ENCODE measurements at places on chromosomes 7 and 10.
A peak's percentile ranks its signal among the peaks of the same experiment; 100 is the strongest.

GRCh38 chr10:6416892-6417512, 163.1 kb downstream of the PRKCQ start:
- DNase-seq: peak; percentile 3

GRCh38 chr10:26555719-26556368, 117.7 kb downstream of the APBB1IP start:
- DNase-seq: peak; percentile 74

- no peak for DNase-seq
Measured at GRCh38 chr10:14243221-14243620, 87.5 kb downstream of the FRMD4A start.

DNA sequence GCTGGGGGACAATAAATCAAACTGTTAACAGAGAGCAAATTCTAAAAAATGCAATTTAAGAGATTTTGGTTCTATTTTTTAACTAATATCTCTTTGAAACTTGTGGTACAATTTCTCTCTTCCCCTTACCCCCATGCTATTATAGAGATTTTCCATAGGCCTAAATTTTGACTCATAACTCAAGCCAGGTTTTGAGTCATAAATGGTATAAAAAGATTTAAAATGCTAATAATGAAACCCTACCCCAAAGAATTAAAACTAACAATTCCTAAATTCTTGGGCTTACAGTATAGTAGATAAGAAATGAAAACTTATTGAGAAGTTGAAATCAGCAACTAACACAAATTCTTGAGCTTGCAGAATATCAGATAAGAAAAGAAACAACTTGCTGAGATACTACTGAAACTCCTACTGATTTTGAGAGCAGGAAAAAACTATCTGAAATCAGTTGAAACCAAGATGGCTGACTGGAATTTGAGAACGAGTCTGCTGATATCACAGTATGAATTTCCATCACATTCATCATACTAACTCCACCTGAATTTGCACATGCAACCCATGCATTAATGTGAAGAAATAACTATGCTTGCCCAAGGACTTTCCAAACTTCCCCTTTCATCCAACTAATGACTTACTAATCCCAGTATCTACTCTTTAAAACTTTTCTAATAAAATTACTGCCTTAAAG, 36.3 kb downstream of the POT1 start:
- DNase-seq: peak; percentile 55

DNA sequence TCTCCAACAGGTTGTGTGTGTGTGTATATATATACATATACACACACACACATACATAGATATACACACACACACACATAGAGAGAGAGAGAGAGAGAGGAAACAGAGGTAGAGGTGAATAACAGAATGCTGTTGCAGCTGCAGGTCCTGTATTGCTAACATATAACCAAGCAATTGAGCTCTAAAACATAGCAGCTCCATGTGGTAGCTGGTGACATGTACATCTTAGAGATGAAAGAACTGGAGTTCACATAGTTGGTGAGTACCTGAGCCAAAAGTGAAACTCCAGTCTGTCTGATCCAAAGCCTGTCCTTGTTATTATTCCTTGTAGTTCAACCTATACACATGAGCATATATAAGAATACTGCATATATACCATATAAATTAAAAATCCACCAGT, 152.9 kb upstream of the CSTF2T start:
- no peak for DNase-seq

DNA sequence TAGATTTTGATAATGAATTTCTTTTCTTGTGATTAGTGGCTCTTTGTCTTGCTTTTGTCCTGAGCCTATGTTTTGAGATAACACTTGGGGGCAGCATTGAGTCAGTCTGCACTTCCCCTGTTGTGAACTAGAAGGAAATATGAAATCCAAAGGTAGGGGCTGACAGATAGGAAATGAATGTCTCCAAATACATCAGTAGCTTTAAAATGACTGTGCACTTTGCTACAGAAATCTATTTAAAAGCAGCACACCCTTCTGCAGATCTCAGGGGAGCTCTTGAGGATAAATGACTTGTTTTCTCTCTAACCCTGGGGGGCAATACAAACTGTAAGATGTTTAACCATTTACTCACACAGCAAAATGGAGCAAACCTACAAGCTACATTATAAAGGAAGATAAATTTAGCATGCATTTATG, 176.0 kb upstream of the MYO3A start:
- peak; percentile 88 for DNase-seq

DNA sequence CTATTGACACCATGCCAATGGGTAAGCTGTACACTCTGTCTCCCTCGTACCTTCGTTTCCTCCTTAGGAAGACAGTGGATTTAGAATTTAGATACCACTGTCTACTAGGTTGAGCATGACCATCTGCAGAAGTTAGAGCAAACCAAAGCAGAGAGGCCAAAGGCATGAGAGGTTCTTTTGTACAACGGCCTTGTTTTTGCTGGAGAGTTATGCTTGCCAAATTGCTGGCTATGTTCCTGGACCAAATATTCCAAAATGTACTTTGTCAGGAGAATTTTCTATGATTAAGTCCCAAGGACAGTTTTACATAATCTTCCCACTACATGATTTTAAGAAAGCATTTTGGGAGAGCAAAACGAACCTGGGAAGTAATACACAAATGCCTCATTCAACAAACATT, 47.9 kb upstream of the PLCE1 start:
- no peak for DNase-seq

DNA sequence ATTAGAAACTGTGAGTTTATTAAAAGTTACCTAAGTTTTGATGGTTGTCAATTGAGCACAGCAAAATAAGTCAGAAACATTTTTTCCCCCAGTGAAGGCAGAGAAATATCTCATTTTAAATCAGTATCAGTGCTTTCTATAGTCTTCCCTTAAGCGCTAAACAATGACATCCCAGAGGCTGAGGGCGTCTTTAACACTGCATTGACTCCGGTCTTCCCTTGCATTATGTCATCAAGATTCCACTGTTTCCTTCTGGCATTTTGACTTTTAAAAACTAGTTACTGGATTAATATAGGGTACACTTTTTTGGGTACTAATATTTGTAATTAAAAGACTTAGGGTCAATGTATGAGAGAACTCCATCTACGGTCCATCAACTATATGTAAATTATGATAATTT, 3.9 kb downstream of the GLUD1 start:
- no peak for DNase-seq

DNA sequence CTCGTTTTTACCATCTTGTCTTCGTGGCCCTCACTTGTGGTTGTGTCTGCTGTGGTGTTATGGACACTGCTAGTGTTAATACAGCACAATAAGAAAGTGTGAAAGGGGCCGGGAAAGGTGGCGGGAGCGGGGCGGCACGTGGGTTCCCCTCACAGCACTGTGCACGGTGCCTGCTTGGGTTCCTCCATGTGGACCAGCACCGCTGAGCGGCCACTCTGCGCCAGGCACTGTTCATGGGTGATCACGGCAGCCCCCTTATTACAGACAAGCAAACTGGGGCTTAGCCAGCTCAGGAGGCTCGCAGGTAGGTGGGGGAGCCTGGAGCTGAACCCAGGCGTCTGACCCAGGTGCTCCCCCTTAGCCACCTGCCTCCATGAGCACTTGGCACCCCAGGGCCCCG, 12.2 kb downstream of the SUN1 start:
- DNase-seq: no peak

DNA sequence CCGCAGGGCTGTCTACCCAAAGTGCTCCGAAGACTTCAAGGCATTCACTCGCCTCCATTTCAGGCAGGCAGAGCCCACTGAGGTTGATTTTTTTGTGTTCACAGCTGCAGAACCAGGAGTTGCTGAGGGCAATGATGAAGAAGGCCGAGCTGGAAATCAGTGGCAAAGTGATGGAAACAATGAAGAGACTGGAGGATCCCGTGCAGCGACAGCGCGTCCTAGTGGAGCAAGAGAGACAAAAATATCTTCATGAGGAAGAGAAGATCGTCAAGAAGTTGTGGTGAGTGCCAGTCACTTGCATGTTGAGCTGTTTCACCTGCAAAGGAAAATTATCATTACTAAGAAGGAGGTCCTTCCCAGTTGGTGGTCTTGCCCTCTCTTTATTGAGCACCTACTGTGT, 210.5 kb downstream of the ARHGAP21 start:
- no peak for DNase-seq

GRCh38 chr10:132845041-132845551, 59.1 kb upstream of the NKX6-2 start:
- DNase-seq: no peak

DNA sequence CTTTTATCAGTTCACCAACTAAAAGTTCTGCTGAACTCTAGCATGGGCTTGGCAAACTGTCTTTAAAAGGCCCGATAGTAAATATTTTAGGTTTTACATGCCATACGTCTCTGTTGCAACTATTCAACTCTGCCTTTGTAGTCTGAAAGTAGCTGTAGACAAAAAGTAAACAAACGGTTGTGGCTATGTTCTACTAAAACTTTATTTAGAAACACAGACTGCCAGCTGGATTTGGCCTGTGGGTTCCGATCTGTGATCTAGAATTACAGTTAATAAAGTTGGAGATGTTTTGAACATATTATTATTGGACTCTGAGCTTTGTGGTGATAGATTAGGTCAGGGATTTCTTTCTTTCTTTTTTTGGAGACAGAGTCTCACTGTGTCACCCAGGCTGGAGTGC, 33.1 kb downstream of the VPS50 start:
- no peak for DNase-seq

GRCh38 chr7:1175967-1176851, 16.2 kb upstream of the ZFAND2A start:
- DNase-seq: peak; percentile 84

DNA sequence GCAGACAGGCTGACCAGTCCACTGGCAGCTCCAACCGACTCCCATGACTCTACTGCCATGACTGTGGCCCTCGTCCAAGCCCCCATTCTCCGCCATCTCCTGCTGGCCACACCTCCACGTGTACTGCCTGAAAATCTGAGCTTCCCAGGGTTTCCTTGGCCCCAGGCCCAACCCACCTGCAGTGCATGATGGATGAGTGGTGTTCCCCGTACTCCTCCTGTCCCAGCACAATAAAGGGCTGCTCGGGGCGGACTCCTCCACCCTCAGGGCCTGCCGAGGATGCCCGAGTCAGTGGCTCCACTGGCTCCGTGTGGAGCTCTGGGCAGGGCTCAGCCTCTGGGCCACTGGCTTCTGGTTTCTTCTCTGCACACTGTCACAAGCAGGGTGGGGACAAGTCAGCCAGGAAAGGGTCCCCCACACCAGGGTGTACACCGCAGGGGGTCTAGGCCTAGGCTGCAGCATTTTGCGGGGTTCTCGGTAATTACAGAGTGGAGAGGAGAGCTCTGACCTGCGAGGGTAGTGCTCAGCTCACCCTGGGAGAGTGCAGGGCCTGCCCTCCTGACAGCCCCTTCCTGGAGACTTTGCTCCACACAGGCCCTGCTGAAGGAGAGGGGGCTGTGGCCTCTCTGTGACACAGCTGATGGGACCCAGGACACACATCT, 15.2 kb downstream of the WDR91 start:
- no peak for DNase-seq

GRCh38 chr7:24102988-24103387, 181.0 kb upstream of the NPY start:
- no peak for DNase-seq

GRCh38 chr10:91798649-91799611, 704 bp downstream of the TNKS2 start:
- DNase-seq: peak; percentile 12

DNA sequence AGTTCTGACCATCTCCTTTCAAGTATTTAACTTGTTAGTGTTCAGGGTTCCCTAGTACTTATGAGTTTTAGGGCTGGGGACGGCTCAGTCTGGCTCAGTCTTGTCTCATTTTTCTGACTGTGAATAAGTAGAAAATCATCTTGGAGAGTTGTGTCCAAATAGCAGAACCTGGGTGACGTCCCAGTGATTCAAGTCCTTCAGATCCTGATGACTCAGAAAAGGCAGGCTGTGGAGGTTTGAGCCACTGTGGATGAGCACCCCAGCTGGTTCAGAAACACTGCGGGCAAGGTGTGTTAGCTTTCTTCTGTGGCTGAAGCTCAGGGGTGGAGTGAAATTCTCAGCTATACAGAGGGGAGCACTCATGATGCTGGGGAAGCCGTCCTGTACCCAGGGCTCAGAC, 154.4 kb upstream of the NPY start:
- DNase-seq: no peak

DNA sequence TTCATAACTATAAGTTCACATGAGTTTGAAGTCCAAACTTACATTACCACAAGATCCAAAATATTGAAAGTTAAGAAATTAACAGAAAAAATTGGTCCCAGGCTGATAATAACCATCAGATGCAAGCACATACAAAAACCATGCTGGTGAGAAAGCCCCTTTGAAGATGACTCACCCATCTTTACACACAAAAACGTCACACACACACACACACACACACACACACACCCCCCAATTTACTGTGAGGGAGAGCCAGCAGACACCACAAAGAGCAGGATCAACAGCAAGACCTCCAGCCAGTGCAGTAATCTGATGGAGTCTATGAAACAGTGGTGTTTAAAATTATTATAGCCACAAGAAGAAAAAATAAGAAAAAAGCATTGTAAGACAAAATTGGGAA, 50.1 kb upstream of the DRGX start:
- no peak for DNase-seq

DNA sequence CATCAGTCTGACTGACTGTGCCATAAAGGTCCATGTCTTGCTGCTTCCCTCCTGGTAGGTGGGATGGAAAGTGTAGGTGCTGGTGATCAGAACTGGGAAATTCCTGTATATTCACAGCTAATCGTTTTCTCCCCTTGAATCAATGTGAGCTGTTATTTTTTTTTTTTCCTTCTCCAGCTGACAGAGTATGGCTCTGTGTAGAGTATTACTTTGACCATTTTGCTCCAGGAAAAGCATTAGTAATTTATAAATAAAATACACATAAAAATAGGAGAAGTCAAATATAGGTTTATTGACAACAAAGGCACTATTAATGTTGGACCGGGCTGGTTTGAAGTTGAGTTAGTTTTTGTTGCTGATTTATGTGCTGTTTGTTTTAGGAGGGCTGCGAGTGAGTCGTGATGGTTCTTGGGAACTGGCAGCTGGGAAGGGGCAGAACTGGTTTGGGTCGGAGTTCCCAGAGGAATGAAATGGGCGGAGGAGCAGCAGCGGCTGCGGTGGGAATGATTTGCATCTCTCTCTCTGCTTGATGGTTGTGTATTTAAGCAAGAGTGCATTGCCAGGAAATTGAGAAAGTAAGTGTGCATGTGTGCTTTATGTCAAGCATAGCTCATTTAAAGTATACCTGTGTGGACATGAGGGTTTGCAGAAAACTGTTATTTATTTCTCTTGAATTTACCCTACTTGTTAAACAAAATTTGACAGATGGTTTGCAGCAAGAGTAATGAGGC, 80.9 kb downstream of the LRMDA start:
- DNase-seq: no peak

- no peak for DNase-seq
Measured at GRCh38 chr10:117360994-117361667, 14.1 kb downstream of the PDZD8 start.

Data from trophoblast cell (in vitro differentiated cells and primary cell).